Neural progenitor cell (in vitro differentiated cells): ENCODE measurements at places on chromosomes 3 and 15.
A peak's percentile ranks its signal among the peaks of the same experiment; 100 is the strongest.

GRCh38 chr3:16171009-16171408, 3.5 kb upstream of the GALNT15 start:
- no peak for DNase-seq

DNA sequence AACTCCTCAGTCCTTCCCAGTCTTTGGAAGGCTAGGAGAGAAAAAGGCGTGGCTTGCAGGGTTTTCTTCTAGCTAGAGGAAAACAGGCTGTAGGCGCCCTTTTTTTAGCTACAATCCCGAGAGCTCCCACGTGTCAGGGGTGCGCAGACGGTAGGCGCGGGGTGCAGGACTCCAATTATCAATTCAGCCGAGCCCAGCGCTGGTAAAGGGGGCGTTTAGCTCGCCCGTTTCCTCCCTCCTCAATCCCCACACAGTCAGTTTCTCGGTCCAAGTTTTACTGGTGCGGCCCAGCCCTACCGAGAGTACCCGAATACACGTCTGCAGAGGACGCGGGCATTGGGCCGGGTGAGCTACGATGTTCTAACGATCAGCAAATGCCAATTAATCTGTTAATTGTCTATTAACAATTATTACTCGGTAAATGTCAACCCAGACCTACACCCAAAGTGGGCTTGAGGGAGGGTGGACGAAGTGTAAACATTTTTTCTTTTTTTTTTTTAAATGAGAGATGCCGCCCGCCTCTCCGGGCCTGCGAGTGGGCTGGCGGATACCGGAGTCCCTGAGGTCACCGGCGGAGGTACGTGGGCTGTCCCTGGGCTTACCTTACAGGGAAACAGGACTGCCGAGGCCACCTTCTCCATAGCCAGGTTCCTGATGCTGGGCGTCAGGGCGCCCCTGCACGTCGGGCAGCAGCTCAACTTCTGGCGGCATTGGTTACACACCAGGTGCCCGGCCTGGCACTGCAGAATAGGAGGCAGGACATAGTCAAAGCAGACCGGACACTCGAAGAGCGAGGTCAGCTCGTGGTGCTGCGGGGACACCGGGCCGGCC, 923 bp downstream of the SIAH2 start:
- peak; percentile 79 for DNase-seq

GRCh38 chr3:42756681-42757213, 16.3 kb downstream of the CCDC13 start:
- no peak for DNase-seq

- DNase-seq, result peak; percentile 38
Observed at GRCh38 chr3:154240235-154240634, 84.1 kb downstream of the DHX36 start.

DNA sequence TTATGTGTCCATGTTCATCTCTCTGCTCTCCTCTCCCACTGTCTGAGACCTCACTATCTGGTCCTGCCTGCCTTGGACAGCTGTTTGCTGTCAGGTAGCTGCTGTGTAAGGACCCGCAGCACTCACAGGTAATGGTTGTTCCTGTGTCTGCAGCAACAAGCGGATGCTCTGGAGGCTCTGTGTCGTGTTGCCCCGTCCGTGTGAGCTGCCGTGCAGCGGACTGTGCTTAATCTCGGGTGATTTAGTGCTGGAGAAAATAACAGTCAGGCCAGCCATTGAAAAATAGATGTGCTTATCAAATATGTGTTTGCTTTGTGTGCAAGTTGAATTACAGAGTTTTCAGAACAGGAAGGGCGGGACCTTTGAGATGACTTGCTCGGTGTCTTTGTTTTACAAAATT, 121.4 kb downstream of the GABRG3 start:
- DNase-seq, result no peak

DNA sequence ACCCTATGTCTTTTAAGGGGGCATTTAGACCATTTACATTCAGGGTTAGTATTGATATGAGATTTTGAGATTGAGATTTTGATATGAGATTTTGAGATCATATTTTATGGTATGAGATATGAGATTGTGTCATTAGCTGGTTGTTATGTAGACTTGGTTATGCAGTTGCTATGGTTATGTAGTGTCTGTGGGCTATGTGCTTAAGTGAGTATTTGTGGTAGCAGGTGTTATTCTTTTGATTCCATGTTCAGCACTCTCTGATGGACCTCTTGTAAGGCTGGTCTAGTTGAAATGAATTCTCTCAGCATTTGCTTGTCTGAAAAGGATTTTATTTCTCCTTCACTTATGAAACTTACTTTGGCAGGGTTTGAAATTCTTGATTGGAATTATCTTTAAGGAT, 225.4 kb downstream of the SATB1 start:
- no peak for DNase-seq

GRCh38 chr3:178964551-178964950, 107.1 kb downstream of the ZMAT3 start:
- peak; percentile 14 for DNase-seq
